ENCODE measurements at places on chromosomes 4 and X.

DNA sequence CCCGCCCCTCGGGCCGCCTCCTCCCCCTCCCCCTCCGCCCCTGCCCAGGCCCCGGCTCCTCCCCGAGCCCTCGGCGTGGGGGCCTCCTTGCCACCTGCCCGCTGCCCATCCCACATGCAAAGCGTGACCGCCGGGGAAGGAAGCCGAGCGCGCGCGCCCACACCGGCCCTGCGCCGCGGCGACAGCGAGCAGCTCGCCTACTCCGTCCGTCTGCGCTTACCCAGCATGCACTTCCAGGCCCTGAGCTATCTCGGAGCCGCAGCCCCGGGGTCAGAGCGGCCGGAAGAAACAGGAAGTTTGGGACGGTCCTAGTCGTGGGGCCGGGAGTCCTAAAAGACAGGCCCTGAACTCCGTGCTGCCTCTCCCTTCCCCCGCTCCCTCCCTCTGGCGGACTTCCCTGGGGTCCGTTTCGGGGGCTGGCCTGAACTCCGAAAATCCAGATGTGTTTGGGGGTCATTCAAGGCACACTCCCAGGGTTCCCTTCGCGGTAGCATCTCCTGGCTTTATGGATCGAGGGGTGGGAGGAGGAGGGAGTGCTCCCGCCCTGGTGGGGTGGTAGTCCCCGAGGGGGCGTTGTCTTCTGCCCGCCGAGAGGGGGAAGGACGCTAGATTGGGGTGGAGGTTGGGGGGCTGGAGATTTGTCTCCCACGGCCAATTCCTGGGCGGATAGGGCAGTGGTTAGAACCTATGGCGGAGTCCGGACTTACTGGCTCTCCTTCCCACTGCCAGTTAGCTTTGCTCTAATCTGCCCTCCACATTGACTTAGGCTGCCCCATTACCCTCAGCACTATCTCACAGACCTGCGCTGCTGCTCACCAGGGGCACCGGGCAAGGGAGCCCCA is 25.0 kb upstream of the BCORL1 start:
- peak; percentile 92 for DNase-seq

DNA sequence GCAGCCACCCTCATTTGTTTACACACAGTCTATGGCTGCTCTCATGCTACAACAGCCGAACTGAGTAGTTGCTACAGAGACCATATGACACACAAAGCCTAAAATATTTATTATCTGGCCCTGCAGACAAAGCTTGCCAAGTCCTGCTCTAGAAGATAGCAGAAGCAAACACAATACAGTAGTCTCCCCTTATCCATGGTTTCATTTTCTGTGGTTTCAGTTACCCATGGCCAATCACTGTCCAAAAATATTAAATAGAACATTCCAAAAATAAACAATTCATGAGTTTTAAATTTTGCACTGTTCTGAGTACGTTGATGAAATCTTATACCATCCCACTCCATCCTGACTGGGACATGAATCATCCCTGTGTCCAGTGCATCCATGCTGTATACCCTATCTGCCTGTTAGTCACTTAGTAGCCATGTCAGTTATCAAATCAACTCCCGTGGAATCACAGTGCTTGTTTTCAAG is 40.2 kb upstream of the ZNF81 start:
- DNase-seq, result peak; percentile 88

- no peak for DNase-seq
These were observed 59.6 kb upstream of the HPGD start for GRCh38 chr4:174581901-174582300.

GRCh38 chrX:64975491-64975890 is 759 bp downstream of the ZC4H2 start:
- DNase-seq, result no peak

GRCh38 chr4:87844452-87844851 is 11.7 kb downstream of the MEPE start:
- no peak for DNase-seq

GRCh38 chr4:158771776-158772175 is 3.0 kb downstream of the FNIP2 start:
- DNase-seq, result no peak

GRCh38 chr4:123835831-123836590 is 439.4 kb downstream of the SPRY1 start:
- DNase-seq, result no peak

DNA sequence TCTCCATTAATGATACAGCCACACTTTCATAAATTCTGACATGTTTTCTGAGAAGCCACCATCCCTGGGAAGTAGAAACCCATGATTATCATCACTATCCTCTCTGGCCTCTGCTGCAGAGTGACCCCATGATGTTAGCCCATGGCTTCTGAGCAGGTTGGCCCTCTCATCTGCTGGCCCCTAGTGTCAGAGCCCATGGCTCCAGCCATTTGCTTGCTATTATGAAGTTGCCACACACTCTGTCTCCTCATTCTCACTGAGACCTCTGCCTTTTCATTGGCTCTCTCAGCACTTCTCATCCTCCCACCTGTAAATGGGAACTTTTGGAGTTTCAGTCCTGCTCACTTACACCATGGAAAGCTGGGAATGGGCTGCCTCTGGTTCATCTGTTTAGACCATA is 192.7 kb downstream of the GASK1B start:
- DNase-seq, result no peak

DNA sequence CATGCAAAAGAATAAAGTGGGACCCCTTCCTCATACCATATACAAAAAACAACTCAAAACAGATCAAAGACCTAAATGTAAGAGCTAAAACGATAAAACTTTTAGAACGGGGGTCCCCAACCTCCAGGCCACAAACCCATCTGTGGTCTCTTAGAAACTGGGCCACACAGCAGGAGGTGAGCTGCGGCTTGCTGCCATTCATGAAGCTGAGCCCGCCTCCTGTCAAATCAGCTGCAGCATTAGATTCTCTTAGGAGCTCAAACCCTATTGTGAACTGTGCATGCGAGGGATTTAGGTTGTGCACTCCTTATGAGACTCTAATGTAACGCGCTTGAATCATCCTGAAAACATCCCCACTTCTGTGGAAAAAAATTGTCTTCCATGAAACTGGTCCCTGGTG is 7.0 kb upstream of the GATA1 start:
- DNase-seq, result no peak

DNA sequence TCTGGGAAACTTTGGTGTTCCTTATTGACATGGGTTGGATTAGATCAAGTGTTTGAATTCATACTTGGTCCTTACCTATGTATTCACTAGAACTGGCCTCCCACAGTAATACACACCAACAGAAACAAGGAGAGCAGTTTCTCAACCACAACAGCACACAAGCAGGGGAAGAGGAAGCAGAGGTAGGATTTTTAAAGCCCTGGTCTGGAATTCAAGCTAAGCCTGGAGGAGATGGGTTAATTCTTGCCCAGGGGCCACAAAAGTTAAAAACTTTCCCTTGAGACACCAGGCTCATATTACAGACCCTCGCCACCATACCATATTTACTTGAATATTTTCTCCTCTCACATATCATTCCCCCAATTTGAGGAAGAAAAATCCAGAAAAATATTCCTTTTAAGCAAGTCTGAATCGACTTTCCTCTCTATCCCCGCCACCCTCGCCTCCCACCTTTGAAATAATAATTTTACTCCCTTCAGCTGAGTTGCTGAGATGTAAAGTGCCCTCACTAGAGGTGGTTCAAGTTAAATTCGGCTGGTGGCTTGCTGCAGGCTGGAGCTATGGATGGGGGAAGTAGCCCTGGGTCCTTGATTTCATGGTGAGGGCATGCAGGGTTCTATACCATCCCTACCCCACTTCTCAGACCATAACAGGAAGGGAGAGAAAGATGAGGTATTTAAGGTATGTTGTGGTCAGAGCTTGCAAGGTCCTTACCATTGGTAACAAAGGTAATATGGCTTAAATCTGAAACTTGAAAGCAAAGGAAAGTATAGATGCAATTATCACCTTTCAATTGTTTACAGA is 440.2 kb downstream of the INPP4B start:
- DNase-seq, result peak; percentile 93

DNA sequence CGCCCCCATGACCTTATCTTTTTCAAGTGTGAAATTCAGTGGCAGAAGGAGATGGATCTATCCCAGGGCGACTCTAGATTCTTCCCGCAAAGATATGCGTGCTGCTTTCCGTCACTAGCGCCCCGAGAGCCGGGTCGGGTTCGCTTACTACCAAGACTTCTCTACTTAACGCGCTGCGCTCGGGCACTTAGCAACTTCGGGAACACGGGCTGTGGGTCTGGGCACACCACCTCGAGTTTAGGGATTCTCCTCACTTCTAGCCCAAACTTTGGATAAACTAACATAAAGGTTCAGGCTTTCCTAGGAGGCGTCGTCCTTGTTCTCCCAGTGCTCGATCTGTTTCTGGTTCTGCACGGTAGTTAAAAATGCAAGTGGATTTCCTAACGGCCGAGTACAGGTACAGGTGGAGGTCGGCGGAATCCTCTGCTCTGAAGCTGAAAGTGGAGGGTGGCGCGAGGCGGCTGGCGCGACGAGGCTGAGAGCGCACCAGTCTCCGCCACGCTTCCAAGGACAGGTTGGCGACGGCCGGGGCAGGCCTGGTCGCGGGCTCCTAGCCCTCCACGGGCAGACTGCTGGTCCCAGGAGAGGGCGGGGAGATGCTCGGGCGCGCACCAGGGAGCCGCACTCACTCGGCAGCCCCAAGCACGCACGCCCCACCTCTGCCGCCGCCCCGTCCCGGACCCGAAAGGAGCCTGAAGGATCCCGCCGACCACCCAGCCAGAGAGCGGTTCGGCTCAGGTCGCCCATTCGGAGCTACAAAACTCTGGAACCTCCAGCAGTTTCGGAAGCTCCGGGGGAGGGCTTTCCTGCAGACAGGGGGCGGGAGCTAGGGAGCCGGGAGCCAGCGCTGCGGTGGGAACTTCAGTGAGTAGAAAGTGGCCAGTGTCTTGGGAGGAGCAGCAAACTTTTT is 100.8 kb upstream of the TENM3 start:
- no peak for DNase-seq

- DNase-seq, result no peak
These were observed 65.8 kb downstream of the FTHL17 start for GRCh38 chrX:31006027-31006426.

DNA sequence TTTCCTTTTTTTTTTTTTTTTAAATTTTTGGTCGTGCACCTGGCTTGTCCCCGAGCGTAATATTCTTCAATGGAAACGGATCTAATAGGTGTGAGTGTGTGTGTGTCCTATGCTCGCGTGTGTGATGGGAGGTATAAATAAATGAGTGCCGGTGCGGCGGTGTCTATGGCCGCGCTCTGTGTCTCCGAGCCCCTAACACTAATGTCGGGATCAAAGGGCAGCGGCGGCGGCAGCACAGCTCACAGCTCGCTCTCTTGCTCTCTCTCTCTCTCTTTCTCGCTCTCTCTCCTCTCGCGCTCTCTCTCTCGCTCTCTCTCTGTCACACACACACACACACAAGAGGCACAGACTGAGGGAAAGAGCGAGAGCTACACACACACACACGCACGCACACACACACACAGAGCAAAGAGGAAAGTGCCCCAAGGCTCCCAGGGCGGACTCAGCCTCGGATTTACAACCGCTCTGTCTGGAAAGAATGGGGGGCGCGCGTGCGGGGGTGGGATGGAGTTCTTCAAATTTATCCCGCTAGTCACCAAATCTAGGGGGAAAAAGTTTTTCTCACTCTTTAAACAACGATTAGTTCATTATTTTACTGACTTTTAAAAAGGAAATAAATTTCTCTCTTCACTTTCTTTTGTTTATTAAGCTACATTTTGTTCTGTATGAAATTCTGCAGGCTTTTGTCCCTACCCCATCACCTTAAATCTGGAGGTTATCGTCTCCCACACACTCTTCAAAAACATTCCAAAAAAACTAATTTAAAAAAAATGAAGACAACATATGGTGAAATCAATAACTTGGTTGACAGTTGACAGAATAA is at the start of gene ZNF827:
Gene ZNF827 (minus strand): TSS at position 206 of the 823 bp plus-strand sequence. CDS start 416 bp downstream, outside the sequence.
- peak; percentile 91 for DNase-seq

- DNase-seq, result peak; percentile 61
These were observed 55.7 kb downstream of the PHOX2B start for GRCh38 chr4:41692717-41693345.

- no peak for DNase-seq
These were observed 10.3 kb upstream of the LSM6 start for GRCh38 chr4:146165221-146165620.

DNA sequence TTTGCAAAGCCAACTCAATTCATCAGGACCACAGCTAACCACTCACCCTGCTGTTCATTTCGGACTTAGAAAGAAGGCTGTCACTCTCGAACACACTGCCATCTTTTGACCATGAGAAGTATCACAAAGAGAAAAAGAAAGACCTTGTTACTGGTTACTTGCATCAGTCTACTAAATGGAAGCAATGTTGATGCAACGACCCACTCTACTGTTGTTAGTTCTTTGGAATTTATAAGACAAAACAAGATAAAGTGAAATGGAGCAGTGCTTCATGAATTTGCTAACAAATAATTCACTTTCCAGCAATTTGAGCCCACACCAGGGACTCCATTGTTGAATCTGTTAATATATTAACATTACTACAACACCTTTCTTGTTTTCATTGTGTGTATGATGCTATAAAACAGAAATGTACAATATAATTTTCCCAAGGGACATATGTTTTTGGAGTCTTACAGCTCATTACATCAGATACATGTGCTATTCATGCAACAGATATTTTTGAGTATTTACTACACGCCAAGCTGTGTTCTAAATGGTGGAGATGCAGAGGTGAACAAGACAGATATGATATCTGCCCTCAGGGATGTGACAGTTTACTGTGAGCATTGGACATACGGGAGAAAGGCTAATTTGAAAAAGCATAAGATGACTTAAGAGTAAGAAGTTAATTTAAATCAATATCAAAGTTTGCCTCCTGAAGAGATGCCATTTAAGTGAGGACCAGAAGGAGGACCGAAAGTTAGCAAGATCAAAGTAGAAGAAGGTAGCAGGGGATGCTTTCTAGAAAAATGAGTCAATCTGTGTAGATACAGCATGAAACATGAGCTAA is 87.2 kb downstream of the AREG start:
- peak; percentile 96 for DNase-seq

GRCh38 chrX:45986971-45987370 is 558.2 kb downstream of the ZNF674 start:
- no peak for DNase-seq

GRCh38 chrX:107704181-107704580 is 71.4 kb downstream of the TSC22D3 start:
- no peak for DNase-seq

GRCh38 chr4:48085821-48086589 is 48.0 kb downstream of the TXK start:
- DNase-seq, result no peak

DNA sequence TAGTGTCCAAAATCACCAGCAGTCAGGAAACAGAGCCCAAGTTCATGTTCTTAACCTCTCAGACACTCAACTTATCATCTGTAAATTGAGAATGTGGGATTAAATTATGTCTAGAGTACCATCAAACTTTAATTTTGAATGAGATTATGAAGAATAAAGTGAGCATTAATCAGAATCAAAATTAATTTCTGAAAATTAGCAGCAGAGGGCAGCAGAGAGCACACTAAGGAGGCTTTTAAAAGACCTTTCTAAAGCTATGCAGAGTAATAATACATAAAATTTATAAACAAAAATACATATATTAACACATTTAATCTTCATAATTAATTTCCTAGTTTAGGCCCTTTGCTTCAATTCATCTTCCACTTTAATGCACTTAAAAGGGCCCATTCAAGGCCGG is 7.1 kb downstream of the TASL start:
- DNase-seq, result peak; percentile 43

DNA sequence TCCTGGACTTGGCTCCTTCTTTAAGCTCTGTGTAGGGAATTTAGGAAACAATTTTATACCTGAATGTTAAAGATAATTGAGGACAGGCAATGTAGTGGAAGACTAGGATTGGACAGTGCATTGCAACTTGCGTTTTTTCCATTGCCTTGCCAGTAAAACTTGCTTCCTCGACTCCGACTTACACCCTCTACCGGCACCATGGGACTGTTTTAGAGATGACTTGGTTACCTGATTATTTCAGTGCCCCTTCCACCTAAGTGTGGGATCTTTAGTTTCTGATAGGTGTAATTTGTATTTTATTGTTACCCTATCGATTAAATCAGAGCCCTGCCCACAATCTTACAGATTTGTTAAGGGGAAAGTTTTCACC is 1.2 kb downstream of the PRPS1 start:
- DNase-seq, result peak; percentile 38
